ENCODE measurements at places on chromosomes 5 and 9.

DNA sequence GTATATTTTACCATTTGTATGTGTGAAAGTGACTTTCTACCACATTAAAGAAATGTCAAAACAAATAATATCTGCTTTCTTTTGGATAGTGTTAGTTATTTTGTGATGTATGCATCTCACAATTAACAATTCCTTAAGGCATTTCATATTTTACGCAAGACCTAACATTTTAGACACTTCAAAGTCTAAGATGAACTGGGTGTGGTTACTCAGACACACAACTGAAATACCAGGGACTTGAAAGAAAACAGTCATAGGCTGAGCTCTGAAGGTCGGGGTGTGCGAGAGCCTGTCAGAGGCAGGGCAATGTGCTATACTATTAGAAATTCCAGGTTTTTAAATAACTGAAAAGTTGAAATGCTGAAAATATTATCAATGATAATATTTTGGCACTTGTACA lies 44.5 kb upstream of the ZNF622 start:
- no peak for DNase-seq

DNA sequence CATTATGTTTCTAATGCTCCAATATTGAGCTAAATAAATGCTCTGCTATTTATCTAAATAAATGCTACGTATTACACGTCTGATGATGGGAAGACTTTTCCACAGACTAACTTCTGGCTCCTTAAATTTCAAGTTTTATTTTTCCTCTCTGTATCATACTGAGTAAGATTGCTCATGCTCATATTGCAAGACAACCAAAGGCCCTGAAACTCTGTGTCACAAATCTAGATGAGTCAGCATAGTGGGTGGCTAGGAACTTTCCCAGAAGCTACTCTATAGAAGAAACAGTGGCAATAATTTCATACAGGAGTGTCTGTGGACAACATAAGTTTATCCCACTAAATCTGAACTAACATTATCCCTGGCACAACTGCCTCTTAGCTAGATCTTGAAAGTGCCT lies 53.0 kb upstream of the RFX3 start:
- no peak for DNase-seq

GRCh38 chr5:139523635-139524445 lies 37.3 kb upstream of the UBE2D2 start:
- no peak for DNase-seq

GRCh38 chr9:99948896-99949295 lies 42.4 kb downstream of the STX17 start:
- no peak for DNase-seq

DNA sequence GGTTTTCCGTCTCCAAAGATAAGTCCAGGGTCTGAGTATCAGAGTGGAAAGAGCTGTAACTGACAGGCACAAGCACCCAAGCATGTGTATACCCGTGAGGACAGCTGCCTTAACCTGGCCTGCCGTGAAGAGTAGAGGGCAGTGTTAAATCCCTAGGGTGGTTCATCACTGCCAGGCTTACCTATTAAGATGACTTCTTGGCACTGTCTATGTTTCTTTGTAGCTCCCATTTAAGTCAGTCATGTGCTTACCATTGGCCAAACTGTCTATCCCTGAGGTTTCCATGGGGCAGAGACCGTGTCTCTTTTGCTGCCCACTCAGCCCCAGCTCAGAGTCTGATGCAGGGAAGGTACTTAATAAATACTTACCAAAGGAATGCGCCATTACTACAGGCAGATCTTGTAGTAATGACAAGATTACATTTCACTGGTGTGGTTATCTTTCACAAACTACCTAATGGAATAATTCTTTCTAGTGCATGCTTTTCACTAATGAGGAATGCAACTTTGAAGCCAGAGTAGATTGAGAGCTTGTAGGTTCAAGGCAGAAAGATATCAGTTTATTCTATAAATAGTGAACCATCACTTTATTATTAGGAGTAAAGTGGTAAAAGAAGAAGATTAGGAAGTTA lies 64.2 kb downstream of the SNX24 start:
- DNase-seq, result no peak

GRCh38 chr9:114303977-114304376 lies 18.9 kb upstream of the ORM1 start:
- no peak for DNase-seq

- DNase-seq, result no peak
Measured at GRCh38 chr5:62938927-62939326, 360.3 kb downstream of the LRRC70 start.

- DNase-seq, result no peak
Measured at GRCh38 chr5:60916646-60917045, 28.2 kb downstream of the ERCC8 start.

DNA sequence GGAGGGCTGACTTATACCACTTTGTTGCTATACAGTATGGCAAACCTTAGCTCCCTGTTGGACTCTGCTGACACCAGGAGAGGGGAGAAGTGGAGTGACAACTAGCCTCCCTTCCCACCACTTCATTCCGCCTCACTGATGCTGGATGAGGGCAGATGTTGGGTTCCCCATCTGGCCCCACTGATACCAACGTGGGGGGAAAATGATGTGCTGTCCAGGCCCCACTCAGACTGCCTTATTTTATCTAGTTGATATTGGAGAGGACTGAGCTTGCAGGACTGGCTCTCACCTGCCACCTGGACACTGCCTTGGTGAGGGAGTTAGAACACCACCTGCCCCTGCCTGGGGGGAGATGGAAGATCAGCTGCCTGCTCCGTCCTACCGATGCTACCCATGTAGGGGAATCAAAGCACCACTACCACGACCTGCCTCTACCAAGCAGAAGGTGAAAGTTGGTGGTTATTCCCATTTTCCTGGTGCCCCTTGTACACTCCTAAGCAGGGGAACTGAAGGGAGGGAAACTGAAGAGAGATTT lies 292.1 kb downstream of the GADD45G start:
- no peak for DNase-seq

DNA sequence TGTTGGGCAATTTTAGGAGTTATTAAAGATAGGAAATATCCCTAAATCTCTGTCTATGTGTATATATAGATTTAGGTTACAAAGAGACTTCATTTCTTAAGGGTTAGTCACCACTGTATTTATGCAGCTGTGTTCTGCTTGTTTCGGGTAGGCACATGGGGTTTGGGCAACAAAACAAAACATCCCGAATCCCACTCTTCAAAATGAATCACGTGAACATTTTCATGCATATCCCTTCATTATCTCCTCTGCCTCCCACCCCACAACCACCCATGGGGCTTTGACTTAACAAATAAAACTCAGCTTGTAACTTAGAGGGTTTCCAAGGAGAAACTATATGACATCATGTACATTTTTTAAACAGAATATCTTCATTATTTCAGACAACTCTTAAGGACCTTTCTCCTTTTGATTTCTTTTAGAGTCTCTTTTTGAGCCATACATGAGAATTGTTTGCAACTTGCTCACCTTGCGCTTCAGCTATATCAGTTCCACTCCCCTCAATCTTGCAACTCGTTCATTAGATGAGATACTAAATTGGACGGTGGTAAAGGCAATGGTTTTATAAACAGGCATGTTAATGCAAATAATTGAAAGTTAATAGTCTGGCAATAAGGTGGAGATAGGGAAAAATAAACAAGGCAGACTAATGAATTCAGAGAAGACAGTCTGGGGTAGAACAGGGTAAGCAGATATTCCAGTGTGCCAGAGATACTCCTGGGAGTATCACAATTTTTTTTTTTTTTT lies 136.7 kb downstream of the CD180 start:
- DNase-seq, result no peak

- no peak for DNase-seq
Measured at GRCh38 chr5:151182976-151183375, 25.4 kb upstream of the ANXA6 start.

DNA sequence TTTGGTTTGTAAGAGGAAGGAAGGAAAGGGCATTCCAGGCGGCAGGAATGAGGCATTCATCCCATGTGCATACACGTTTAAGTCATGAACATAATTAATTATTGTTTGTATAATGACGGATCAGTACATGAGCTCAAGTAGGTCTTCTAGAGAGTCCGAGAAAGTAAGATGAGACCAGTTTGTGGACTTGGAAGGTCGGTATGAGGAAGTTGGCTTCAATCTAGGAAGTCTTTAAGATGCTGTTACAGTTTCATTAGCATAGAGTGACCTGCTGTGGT lies 2.1 kb downstream of the GTF3C4 start:
- DNase-seq, result no peak

GRCh38 chr9:72856972-72857623 lies 95.8 kb downstream of the ALDH1A1 start:
- peak; percentile 16 for DNase-seq

All from anterior cingulate cortex (tissue), 58 donors.